Stromal cell of bone marrow (primary cell): ENCODE measurements at places on chromosomes 4 and X.

GRCh38 chr4:56799161-56799759, 22.2 kb downstream of the SPINK2 start:
- no peak for DNase-seq

DNA sequence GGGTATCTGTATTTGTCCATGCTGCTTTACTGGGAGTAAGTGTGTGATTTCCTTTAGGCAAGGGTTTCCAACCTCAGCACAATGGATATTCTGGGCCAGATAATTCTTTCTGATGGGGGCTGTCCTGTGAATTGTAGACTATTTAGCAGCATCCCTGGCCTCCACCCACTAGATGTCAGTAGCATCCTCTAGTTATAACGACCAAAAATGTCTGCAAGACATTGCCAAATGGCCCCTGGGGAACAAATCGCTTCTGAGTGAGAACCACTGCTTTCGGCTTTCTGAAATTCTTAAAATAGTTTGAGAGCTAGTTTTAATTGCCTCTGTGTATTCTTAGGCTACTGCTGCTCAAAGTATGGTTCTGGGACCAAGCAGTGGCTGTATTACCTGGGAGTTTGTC, 81.2 kb upstream of the GPM6B start:
- no peak for DNase-seq

- DNase-seq, result no peak
These were observed 9.5 kb downstream of the HPGDS start for GRCh38 chr4:94332983-94333590.

DNA sequence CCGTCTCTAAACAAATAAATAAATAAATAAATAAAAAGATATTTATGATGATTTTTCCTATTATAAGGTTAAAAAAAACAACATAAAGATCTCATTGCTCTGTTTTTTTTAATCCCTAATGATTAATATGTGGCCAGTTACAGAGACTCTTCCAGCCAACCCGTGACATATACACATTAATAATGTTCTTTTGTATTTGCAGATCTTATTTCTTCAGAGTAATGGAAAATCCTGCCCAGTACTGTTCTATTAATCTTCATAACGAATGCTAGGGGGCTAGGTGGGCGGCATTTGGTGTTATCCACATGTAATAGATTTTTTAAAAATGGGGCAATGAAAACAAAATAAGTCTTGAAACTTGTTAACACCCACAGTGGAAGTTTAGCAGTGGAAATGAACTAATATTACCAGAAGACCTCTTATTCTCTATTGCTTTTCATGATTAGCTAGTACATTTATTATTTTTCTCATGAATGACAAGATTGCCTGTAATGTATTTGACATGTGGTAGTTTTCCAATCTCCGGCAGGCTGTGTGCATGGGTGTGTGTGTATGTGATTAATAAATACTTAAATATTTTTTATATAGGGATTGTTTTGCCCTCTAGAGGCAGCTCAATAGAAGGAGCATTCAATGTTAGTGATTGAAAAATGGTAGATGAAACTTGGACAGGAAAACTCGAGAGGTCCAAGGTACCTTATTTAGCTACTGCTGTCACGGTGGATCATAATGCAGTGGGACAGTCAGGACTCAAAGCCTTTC, 457.4 kb downstream of the IL1RAPL1 start:
- DNase-seq, result no peak

GRCh38 chrX:43840265-43840664, 42.0 kb downstream of the MAOB start:
- no peak for DNase-seq

- DNase-seq, result peak; percentile 84
These were observed 45.1 kb upstream of the PPARGC1A start for GRCh38 chr4:23934915-23935314.

DNA sequence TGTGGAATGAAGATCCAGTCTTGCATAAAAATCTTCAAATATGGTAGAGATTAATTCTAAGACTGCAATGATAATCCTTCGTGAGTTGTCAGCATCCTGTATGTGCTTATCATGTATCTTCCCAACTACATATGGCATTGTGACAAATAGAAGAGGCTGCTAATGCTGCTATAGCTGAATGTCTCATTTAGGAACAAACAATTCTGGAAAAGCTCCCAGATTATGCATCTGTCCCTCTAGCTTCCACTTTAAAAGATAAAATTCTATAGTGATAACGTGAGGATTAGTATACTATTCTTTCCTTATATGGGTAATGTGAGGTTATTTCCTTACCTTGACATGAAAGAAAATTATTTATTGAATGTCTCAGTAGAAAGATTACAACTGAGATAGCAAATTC, 930.9 kb downstream of the DMD start:
- DNase-seq, result no peak

GRCh38 chrX:12814420-12814819, 23.2 kb downstream of the PRPS2 start:
- DNase-seq, result peak; percentile 22

DNA sequence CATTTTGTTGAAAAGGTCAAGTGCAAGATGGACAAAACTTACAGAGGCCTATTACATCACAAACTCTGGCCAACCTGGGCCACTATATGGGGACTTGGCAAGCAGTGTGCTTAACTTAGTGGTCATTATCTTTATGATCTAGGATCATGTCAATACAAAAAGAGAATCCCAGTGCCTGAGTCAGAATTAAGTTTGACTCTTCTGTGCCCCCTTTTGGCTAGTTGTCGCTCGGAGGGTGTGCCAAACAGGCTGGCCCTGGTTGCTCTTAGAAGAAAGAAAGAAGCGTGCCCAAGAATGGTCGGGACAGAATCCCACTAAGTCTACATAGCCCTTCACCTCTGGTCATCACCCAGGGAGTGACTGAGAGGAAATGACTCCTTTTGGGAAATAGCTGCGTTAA, 100.1 kb downstream of the EIF4E start:
- no peak for DNase-seq

DNA sequence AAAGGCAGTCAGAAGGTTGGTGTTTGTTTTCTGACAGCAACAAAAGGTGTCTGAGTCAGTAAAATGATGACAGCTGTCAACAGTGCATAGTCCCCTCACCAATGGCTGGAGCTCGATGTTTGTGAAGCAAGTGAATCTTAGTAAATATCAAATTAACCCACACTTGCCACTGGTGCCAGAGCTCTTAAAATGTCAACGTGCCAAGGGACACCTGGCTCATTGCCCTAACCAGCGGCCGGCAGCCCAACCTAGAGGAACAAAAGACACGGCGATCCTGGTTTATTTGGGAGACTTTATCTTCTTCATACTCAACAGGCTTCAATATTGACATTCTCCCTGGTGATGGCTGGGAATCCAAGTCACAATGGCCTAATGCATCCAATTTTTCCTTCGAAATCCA, 143.4 kb downstream of the CPEB2 start:
- no peak for DNase-seq

- DNase-seq, result no peak
These were observed 13.8 kb downstream of the MPP1 start for GRCh38 chrX:154791467-154791866.

- DNase-seq, result no peak
These were observed 5.3 kb upstream of the CFP start for GRCh38 chrX:47634871-47635575.

DNA sequence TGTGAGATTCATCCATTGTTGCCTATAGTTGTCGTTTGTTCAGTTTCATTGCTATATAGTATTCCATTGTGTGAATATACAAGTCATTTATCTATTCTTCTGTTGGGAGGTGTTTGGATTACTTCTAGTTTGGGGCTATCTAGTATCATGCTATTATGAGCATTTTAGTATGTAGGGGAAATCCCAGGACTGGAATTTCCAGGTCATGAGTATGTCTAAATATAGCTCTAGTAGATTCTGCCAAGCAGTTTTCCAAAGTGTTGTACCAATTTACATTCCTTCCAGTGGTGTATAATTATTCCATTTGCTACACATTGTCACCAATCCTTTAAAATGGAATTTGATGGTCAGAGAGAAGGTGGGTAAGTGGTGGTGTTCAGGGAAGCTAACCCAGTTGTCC, 30.1 kb downstream of the EGFL6 start:
- DNase-seq, result no peak

GRCh38 chrX:134173541-134174272, 63.3 kb upstream of the CCDC160 start:
- no peak for DNase-seq

DNA sequence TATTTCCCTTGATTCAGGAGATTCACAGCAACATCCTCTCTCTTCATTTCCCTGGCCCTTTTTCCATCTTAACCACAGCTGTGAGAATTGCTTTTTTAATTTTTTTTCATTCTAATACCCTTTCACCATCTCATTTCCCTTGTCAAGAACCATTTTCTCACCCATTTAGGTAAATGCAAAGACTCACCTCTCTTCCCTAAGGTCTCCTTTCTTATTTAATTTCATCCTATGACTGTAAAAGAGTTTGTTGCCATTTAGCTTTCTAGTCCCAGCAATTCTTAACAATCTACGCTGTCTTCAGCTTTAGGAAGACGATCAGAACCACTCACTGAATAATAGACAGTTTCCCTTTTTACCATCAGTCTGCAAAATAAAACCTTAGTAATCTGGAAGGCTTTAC, 241.1 kb upstream of the ETNPPL start:
- no peak for DNase-seq

- DNase-seq, result no peak
These were observed 149.5 kb downstream of the GC start for GRCh38 chr4:71634364-71634763.

DNA sequence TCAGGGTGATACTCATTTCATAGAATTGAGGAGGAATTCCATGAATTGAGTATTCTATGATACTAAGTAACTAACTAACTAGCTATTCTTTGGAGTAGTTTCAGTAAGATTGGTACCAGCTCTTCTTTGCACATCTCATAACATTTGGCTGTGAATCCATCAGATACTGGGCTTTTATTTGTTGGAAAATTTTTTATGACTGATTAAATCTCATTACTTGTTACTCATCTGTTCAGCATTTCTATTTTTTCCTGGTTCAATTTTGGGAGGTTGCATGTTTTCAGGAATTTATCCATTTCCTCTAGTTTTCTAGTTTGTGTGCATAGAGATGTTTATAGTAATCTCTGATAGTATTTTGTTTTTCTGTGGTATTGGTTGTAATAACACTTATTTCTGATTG, 70.8 kb upstream of the FREM3 start:
- no peak for DNase-seq

DNA sequence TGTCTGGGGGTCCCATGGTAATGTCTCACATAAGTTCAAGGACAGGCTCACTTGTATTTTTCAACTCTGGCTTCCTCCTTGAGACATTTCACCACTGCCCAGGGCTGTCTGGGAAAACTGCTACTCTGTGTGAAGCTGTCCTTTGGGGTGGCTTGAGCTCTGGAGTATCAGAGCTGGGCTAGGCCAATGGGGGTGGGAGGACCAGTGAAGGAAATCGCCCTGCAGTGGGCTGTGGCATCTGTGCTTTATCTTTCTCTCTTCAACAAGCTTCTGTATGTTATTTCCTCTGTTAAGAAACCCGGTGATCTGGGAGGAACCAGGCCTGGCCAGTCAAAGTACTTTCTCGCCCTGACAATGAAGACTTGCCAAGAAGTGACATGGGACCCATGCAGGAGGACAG, 87.4 kb downstream of the SMIM20 start:
- DNase-seq, result no peak

DNA sequence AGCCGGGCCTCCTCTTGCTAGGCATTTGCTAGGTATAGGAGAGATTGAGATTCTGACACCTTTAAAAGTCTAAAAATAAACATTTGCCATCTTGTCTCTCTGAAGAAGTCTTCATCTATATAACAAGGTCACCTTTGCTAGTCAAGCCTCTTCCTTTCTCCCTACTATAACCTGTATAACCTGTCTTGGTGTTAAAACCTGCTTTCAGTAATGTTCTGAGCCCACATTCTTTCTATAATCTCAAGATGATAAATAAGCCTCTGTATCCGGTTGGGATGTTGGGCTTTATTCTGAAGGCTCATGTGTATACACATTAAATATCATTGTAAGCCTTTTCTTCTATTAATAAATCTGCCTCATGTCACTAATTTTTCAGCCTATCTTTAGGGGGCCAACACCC, 10.2 kb downstream of the ASIC5 start:
- DNase-seq, result no peak

DNA sequence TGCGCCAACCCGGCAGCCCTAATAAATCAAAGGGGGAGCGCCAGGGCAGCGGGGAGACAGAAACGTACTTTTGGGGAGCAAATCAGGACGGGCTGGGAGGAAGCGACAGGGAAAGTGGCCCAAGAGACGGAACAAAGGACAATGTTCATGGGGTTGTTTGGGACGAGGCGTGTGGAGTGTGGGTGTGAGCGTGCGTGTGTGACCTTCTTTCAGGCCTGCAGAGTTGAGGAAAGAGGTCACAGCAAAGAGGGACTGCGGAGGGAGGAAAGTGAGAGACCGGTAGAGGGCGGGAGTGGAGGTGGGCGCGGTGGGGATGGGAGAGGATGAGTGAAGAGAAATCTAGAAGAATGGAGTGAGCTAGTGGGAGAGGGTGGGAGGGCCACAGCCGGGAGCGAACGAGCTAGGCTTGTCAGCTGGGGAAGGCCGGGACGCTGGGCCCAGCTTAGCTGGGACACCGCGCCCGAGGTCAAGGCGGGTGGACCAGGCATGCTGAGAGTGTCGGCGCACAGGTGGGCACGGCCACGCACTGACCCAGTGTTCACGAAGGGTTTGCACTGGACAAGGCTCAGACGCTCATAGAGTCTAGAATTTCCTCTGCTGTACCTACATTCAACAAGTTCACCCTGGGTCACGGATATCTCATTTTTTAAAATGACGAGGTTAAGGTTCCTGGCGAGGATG, 14.7 kb upstream of the PITX2 start:
- no peak for DNase-seq

DNA sequence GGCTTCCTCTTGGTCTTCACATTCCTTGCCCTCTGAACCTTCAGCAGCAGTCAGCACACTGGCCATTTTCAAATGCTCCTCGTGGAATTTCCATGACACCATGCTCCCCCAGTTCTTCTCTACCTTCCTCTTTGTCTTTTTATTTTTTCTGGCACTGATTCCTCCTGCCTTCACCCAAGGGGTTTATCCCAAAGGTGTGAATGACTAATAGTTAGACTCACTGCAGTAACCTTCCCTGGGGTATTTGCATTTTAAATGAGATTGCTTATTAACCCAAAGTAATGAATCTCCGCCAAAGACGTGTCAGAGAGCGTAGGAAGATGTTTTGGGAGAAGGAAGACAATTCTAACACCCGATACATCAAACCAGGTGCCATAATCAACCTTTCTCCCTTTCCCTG, 36.2 kb downstream of the CD40LG start:
- DNase-seq, result no peak

- DNase-seq, result peak; percentile 97
These were observed 24.8 kb downstream of the PDGFC start for GRCh38 chr4:156946516-156947424.

- no peak for DNase-seq
These were observed 682.3 kb downstream of the TRIML1 start for GRCh38 chr4:188821500-188821899.

DNA sequence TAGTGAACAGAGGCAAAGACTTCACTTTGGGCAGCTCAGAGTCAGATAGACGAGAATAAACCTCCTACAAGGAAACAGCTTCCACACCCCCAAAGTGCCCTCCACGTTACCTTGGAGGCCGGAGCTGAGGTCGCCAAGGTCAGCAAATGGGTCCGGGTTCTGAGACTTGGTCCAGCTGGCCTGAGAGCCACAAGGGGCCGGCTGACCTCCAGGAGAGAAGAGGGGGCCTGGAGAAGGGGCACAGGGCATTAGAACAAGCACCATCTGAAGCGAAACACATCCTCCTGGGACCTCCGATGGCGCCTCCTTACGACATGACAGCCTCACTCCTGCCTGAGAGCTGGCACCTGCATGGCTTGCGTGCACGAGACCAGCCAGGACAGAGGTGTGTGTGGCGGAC, 33.6 kb upstream of the CPLX1 start:
- DNase-seq, result no peak
